ENCODE measurements at places on chromosomes 5 and 9.

DNA sequence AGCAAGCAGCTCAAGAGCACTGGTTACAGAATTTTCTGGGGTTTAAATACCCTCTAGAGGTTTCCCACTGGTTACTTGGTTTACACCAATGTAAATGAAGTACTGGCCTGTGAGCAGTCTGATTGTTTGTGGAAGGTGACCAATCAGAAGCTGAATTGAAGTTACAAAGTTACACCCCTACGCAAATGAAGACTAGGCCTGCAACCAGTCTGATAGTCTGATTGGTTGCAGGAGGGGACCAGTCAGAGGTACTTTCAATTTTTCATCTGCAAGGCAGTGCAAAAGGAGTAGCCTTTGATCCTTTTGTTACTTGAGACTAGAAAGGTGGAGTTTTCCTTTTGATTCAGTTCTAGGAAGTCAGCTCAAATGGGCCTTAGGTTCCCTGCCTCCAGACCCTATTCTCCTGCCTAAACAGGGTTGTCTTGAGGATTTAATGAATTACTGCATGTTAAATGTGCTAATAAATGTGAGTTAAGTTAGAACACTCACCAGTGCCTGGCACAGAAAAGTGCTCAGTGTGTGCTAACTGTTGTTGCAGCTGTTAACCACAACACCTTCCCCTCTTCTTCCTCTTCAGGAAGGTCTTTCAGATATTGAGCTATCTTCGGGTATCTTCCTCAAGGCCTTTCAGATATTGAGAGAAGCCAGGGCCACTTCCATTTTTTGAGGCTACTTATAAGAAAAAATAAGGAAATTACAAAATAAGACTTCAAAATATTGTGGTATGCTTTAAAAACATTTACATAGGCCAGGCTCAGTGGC, 32.1 kb upstream of the CLINT1 start:
- no peak for DNase-seq

GRCh38 chr9:9771314-9771713, 841.5 kb downstream of the PTPRD start:
- no peak for DNase-seq

- no peak for DNase-seq
Observed at GRCh38 chr9:136091582-136092352, 3.3 kb downstream of the NACC2 start.

- DNase-seq, result no peak
Observed at GRCh38 chr9:13139641-13140171, 139.8 kb downstream of the MPDZ start.

DNA sequence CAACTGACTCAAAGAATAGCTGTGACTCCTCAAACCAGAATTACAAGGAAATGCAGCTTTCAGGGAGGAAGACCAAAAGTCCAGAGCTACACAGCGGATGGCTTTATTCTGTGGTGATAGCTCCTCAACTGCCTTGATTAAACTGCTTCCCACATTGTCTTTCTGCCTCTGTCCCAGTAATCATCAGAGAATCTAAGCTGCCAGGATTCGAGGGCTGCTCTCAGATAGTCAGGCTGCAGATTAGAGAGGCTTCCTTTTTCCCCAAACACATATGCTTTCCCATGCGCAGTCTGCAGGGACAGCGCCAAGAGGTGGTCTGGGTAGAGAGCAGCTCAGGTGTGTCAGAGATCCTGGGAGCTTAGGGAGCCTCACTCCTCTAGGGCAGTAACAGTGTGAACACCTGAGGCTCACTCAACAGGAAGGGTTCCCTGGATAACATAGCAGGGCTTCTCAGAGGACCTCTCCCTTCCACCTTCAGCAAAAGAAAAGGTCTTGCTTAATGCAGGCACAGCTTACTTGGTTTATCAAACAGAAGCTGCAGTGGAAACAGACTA, 439.9 kb upstream of the TLE4 start:
- DNase-seq, result no peak

DNA sequence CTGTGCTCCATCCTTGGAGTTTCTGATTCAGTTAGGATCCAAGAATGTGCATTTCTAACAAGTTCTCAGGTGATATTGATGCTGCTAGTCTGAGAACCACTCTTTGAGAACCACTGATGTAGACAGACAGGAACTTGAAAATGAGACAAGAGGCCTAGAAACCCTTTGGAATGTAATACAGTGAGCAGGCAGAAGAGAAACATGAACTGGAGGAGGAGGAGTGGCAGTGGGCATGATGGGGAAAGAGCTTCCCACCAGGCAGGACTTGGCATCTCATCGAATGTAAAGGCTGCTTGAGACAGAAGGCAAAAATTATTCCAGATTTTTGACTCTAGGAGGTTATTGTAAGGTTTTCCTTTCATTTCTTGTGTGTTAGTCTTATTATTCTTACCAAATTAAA, 295.8 kb upstream of the SGCD start:
- no peak for DNase-seq

- DNase-seq, result no peak
Observed at GRCh38 chr5:29498860-29499259, 1694.6 kb upstream of the CDH6 start.

DNA sequence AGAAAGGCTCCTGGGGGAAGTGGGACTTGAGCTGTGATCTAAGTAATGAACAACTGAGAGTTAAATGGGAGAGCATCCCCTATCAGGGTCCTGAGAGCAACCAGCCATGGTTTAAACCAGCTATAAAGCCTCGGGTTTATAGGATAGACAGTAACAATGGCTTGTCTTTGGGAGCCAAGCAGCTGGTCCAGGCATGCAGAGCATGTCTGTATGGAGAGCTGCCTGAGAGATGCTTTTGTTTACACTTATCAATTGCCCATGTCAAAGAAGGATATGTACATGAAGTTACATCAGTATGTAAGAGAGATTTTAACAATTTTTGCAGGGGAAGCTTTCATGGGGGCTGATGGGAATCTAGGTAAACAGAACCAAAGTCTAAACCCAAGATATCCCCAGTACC, 4.4 kb downstream of the TGFBI start:
- DNase-seq, result no peak

DNA sequence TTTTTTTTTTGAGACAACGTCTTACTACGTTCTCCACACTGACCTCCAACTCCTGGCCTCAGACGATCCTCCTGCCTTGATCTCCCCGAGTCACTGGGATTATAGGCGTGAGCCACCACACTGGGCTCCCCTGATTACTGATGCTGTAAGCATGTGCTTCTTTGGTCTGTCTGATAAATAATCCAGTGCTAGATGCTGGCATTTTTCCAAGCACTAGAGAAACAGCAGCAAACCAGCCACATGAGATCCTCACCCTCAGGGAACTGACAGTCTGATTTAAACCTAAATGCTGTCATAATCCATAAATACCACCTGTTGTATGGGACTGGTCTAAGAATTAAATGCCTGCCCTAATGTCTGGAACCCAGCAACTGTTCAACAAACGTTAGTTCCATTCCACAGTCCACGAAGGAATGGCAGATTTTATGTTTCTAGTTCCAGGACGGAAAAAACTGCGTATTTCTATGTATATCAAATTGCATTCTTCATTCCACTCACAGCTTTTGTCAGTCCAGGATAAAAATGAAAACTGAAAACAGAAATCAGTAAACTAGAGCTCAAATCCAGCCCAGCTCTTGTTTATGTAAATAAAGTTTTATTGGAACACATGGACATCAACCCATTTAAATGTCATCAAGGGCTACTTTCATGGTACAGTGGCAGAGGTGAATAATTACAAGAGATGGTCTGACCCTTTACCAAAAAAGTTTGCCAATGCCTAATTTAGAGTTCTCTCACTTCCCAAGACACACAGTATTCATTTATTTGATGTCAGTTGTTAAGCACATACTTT, 20.1 kb downstream of the SLC35D2 start:
- no peak for DNase-seq

DNA sequence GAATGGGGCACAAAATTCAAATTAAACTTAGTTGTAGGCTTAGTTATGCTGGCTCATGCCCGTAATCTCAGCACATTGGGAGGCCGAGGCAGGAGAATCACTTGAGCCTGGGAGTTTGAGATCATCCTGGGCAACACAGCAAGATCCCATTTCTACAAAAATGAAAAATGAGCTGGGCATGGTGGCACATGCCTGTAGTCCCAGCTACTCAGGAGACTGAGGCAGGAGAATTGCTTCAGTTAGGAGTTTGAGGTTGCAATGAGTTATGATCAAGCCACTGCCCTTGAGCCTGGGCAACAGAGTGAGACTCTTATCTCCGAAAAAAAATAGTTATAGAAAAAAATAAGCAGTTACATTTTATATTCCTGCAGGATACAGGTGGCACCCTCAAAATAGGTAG, 20.7 kb upstream of the GFPT2 start:
- no peak for DNase-seq

- DNase-seq, result no peak
Observed at GRCh38 chr5:140561753-140562523, 2.5 kb downstream of the APBB3 start.

GRCh38 chr9:97072285-97072776, 33.4 kb upstream of the CTSV start:
- no peak for DNase-seq

DNA sequence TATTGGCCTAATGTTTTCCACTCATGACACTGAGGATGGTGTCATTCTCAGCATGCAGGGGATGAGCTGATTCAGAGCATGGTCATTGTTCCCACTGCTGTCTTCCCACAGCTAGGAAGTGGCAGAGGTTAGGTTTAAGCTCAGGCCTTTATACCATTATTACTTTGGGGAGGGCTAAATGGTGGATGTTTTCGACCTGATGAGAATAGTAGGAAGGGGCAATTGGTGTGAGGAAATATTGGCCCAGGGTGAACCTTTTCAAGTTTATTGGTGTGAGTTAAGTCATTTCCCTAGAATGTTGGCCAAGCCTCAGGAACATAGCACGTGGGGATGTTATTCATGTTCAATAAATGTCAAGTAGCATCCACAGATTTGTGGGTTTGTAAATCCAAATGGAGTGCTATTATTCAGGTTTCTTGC, 59.6 kb downstream of the ARHGAP26 start:
- DNase-seq, result no peak
